ENCODE measurements at places on chromosomes 5 and 9.

DNA sequence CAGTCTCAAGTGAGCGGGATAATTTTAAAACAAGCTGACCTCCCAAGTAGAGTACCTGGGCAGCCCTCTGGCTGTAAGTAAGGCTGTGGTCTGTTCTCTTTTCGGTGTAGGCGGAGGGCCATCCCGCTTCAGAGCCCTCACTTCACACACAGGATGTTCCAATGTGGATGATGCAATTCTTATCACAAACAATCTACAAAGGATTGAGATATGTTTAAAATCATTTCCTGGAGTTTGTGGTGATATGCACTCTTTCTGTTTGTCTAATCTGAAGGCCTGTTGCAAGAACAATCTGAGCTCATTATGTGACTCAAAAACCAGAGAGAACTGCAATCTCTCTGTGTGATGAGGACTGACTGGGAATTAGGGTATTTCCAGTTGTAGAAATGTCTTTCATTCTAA lies 42.5 kb downstream of the ITGA2 start:
- no peak for DNase-seq

DNA sequence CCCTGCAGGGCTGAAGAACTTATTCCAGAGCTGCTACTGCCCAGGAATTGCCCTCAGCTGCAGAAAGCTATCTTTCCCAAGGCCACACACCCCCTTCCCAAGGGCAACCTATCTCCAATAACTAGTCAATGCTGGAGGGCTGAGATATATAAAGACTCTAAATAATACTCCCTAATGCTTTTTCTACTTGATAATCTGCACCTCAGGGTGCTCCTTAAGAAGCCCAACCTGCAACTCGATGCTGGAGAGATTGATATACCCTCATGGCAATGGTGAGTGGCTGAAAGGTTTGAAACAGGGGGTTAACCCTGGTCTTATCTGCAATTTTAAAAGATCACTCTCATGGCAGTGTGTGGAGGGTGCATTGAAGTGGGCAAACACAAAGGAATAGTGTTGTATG lies 142.7 kb upstream of the APC start:
- DNase-seq, result no peak

DNA sequence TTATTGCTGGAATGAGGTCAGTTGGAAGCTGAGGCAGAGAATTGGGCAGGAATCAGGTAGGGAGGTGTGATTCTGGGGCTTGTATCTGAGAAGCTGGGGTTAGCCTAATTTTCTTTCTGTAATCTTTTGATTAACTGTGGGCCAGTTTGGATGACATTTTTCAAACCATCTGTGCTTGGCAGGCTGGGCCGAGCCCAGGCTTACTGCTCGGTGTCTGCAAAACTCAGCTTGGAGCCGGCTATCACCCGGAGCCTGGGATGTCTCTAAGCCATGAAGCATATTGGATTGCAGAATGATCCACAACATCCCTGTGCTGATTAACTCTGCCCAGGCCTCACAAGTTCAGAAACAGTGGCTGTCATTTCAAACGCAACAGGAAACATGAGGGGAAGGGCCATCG lies 26.5 kb downstream of the KCNMB1 start:
- DNase-seq, result no peak

DNA sequence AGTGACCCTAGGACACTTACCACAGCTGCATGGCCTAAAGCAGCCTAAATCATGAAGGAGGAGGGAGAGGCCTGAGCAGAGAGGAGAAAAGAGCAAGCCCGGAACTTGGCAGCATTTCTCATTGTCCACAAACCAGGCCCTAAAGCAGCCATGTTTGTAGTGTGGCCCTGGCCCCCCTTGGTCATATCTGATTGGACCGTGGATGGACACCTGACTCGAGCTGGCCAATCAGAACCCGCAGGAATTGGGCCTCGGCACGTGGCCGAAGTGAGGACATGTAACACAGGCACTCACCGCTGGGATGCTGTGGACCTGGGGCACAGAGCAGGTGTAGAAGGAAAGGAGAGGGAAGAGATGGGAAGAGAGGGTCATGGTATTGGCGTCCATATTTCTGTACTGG lies 56.9 kb downstream of the ASS1 start:
- DNase-seq, result no peak

DNA sequence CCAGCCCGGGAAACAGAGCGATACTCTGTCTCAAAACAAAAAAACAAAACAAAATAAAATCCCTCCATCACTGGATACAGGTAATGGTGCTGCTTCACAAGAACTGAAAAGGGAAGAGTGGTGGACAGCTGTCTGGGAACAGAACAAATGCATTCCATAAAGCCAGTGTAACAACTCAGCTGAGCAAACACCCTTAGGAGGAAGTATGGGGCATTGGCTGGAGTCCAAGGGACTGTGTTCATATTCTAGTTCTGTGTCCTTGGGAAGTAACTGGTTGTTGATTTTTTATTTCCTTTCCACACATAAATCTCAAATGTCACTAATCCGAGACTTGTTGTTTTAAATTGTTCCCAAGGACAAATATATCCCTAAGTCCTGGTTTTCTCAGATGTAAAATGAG lies 38.3 kb downstream of the HTR1A start:
- no peak for DNase-seq

DNA sequence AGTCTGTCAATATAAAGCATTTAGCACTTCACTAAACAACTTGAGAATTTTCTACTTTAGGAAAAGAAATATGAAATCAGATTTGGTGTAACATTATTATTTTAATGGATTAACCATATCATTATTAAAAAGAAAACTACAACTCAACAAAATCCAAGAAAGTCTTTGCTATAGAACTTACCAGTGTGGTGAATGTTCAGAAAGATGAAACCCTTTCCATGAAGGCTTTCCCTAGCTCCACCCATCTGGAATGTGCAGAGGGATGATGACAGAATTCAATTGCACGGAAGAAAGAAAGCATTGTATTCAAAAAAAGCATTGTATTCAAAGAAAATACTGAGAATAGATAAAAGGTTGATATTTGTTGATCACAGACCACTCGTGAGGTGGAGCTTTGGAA lies 328.6 kb upstream of the NUDT12 start:
- no peak for DNase-seq

GRCh38 chr5:5418764-5419163 lies 3.7 kb upstream of the ICE1 start:
- DNase-seq, result no peak

DNA sequence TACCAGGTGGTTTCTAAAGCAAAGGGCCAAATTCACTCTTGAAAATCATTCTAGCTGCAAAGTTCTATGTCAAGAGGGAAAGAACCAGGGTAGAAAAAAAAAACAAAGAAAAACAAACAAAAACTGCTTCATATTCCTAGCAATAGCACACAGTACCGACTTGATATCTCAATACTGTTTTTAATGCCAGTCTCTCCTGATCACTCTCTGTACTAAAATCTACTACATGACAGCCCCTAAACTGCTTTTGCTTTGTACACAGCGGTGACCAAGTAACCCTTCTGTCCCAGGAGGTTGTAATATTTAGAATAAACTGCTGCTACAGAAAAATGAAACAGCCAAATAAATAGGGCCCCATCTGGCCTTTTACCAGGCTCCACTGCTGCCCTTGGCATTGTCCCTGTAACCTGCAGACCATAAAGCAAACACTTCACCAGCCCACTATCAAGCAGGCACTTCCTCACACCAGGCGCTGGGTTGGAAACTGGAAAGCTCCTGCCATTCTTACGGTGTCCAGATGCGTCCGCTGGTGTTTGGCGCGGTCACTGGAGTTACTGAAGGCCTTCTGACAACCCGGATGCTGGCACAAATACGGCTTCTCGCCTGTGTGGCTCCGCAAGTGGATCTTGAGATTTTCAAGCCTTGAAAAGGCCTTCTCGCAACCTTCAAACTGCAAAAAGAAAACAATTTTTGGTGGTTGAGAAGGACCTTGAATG lies 363.2 kb downstream of the GLIS3 start:
- DNase-seq, result peak; percentile 43

Measured in NCI-H1694 treated with DMSO at 0.1 percent for 48 hours (cell line).